Stimulated activated CD4-positive, alpha-beta T cell treated with anti-CD3 and anti-CD28 coated beads, TNF-alpha, amount 100 ng/mL, for 48 hours (primary cell): ENCODE measurements at places on chromosomes 13 and 19.

- DNase-seq: no peak
Observed at GRCh38 chr19:50563597-50563996, 4.6 kb downstream of the LRRC4B start.

DNA sequence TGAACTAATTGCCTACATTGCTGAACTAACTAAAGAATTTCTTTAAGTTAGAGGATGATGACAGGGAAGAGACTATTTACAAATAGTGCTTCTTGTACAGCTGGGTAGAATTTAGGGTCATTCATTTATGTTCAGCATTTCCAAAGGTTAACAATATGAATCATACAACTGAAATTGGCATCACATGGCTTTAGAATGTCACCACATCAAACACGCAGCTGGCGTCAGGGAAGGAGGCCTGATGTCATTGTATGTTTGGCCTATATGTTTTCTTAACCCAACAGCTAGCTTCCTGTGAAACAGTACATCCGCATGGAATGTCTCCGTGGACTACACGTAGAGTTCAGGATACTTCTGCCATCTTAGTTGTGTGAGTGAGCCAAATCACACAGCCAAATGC, 99.0 kb upstream of the TNFSF11 start:
- DNase-seq: no peak

DNA sequence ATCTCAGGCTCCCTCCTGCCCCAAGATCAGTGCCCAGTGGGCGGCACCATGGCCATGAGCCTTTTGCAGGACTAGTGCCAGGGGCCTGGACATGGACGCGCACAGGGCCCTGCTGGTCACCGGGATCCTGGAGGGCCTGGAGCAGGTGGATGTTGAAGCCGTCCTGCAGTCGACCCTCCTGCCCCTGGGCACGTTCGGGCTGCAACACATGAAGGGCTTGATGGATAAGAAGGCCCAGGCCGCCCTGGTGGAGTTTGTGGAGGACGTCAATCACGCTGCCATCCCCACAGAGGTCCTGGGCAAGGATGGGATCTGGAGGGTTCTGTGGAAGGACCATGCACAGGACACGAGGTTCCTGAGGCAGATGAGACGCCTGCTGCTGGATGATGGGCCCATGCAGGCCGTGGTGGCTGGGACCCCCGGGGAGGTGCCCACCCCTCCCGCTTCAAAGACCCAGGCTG, 38.0 kb upstream of the PNMA8B start:
- DNase-seq: no peak

DNA sequence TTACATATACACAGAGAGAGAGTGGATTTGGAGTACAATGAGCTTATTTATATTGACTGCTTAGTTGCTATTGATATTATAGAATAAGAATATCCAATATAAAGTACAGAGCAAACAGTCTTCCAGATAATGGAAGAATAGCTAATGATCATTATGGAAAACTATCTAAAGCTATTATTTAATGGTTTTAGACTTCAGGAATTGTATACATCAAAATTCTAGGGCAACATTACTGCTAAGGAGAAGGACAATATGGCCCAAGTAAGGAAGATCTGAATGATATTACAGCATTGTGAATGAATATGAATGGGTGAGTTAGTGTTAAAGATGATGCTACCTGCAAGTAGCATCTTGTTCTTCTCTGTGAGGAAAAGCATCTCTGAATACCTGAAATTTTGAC, 604.2 kb upstream of the PCDH20 start:
- DNase-seq: no peak

GRCh38 chr13:43797869-43798268, 11.1 kb upstream of the ENOX1 start:
- no peak for DNase-seq

DNA sequence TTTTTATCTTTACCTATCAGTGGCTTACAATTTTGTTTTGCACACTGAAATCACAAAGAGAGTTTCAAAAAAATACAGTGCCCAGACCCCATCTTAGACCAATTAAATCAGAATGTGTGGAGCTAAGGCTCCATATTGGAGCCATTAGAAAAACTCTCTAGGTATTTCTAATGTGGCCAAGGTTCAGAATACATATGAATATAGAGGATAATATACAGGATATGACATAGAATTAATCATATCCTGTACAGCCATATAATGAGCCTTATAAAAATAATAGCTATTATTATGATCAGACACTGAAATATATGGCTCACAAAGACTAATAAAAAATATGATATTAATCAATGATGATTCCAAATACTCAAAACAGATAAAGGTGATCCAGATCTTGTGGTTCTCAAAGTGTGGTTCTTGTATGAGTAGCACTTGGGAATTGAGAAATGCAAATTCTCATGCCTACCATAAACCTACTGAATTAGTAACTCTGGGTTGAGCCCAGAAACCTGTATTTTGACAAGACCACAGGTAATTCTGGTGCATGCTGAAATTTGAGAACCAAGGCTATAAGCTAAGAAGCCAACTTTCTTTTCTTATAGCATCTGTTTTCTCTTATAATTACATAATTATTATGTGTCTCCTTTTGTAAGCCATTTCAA, 408.0 kb downstream of the DIAPH3 start:
- no peak for DNase-seq
